ENCODE measurements at places on chromosomes 12 and 14.

DNA sequence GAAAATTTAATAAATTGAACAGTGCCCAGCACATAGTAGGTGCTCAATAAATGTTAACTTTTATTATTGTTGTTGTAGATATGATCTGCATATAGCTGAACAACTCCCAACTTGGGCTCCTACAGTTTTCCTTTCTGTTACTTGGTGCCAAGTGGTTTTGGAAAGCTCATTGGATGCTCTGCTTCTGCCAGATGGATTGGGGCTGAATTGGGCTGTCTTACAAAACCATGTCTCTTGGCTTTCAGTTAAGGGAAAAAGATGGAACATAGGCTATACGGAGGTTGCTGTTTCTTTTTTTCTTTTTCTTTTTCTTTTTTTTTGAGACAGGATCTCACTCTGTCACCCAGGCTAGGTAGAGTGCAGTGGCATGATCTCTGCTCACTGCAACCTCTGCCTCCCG is 140.7 kb upstream of the PWP1 start:
- no peak for DNase-seq

DNA sequence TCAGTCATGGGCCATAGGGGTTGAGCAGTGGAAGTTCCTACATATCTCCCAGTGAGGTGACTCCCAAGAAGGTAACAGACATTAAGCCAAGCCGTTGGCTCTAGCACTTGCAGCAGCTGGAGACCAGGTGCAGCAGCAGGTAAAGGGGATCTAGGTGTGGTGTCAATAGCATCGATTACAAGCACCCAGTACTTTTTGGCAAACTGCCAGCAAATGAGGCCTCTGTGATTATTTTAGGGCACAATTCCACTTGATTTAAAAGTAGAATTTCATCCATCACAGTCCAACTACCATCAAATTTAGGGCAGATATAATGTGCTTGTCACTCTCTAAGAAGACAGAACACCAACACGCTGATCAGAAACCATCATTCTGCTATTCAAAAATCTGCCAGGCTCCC is 224.1 kb upstream of the EGLN3 start:
- no peak for DNase-seq

DNA sequence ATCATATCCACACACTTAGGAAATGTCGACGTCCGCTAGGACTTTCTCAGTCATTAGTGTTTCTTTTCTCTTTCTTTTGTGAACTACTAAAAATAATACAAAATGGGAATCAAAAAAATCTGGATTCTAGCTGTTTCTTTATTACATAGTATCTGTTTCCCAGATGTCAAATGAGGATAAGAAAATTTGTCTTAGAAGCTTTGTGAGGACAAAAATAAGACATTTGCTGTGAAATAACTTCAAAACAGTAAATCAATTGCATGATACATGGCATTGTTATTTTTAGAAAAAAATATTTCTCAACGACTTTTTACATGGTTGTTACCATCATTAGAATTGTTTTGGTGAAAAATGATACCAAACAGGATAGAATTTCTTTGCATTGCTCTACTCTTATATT is 71.4 kb upstream of the IFNG-AS1 start:
- no peak for DNase-seq

DNA sequence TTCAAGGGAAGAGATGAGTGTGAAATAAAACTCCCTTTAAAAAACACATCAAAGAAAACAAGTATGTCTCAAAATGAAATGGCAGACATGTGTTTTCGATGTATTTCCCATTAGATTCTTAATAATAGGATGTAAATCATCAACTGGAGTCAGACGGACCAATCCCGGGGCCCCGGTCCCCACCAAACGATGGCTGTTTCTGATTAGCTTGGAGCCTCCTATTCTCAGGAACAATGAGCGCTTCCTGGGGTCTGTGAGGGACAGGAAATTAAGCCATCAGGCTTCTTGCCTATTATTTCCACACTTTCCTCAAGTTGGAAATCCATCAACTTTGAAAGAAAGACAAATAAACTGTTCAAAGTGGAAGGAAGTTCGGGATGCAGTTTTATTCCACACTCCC is 179.4 kb downstream of the EFCAB11 start:
- DNase-seq, result no peak

DNA sequence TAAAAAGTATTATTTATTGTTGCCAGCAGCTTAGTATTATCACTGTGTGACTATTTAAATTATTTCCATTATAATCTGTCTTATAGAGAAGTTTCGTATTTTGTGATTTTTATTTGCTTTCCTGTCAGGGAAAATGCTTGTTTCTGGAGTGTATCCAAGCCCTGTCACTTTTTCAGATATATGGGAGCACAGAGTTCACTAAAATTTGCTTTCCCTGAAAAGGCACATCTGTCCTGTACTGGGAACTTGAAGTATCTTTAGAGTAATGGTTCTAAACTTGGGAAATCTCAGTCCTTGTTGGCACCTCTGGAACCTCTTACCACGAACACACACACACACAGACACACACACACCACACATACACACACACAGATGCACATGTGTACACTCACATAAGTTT is 39.3 kb upstream of the SSTR1 start:
- DNase-seq, result no peak

- no peak for DNase-seq
Observed at GRCh38 chr12:15726027-15726877, 62.9 kb downstream of the EPS8 start.

GRCh38 chr12:53224897-53225634 is 6.9 kb downstream of the RARG start:
- no peak for DNase-seq

DNA sequence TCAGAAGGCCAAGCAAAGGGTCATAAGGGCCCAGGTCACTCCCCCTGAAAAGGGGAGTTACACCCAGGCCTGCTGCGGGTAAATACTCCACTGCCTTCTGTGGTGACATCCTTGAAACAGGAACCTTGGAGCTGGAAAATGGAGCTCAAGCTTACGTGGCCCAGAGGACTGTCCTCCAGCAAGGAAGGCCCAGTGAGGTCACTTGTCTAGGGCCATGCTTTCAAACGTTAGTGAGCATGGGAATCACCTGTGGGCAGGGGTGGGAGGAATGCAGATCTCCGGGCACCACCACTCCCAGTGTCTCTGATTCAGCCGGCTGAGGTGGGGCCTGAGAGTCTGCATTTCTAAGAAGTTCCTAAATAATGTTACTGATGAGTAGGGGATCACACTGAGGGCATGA is 140.5 kb upstream of the CCND2 start:
- DNase-seq, result no peak

- no peak for DNase-seq
Observed at GRCh38 chr12:79326663-79327062, 364.1 kb downstream of the PAWR start.

- no peak for DNase-seq
Observed at GRCh38 chr12:121926874-121927706, 8.7 kb downstream of the CFAP251 start.

DNA sequence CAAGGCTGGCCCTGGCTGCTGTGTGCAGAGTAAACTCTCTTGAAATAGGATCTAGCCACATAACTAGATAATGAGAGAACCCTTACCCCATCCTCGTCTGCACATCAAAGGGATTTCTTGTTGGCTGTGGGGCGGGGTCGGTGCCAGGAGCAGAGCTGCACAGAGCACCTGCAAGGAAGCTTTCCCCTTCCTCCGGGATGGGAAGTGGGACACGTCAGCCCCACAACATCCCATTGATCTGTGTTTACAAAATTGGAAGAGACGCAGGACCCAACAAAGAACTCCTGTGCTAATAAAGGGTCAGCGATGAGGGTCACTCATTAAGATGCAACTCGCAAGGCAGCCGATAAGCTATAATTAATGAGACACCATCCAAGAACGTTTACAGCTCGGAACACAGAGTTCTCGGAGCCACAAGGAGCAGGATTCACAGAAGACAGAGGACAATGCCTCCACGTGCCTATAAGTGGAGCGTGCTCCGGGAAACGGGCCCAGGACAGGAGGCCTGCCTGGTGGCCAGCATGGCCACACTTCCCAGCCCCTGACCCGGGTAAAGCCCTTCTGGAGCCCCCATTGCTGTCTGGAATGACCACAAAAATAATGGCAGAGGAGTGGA is 171.5 kb downstream of the SLC15A4 start:
- no peak for DNase-seq

DNA sequence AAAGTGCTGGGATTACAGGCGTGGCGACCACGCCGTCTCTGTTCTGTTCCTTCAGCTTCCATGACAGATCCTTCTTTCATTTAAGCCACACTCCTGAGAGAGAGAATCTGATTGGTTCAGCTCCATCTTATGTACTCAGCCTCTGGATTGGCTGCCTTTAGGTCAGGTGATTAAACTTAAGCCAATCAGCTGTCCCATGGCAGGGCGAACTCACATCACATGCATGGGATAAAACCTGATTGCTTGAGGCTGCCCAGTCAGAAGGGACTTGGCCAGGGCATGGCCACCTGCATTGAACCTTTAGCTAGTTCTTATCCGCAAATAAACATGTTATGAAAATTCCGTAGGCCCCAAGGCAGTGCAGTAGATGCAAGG is 274.2 kb downstream of the SUDS3 start:
- DNase-seq, result no peak

GRCh38 chr14:85471744-85472143 is 58.2 kb upstream of the FLRT2 start:
- no peak for DNase-seq

GRCh38 chr12:92295523-92295922 is 149.9 kb upstream of the BTG1 start:
- DNase-seq, result no peak

- no peak for DNase-seq
Observed at GRCh38 chr14:76309572-76310162, 66.3 kb upstream of the ESRRB start.

- no peak for DNase-seq
Observed at GRCh38 chr14:54665946-54666345, 99.0 kb downstream of the SAMD4A start.

DNA sequence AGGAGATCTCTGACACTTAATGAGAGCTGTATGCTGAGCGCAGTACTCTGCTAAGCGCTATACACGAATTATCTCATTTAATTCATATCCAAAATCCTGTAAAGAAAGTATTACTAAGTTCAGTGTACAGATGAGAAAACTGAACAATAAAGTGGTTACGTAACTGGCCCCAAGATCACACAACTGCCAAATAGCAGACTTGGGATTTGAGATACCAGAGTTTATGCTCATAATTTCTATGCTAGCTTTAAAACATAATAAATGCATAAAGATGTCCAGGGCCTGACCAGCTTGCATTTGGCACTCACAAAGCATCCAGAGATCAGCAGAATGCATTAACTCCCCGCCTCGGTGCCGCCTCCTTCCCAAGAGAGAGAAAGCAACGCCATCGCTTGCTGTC is 83.2 kb upstream of the PWP1 start:
- no peak for DNase-seq

DNA sequence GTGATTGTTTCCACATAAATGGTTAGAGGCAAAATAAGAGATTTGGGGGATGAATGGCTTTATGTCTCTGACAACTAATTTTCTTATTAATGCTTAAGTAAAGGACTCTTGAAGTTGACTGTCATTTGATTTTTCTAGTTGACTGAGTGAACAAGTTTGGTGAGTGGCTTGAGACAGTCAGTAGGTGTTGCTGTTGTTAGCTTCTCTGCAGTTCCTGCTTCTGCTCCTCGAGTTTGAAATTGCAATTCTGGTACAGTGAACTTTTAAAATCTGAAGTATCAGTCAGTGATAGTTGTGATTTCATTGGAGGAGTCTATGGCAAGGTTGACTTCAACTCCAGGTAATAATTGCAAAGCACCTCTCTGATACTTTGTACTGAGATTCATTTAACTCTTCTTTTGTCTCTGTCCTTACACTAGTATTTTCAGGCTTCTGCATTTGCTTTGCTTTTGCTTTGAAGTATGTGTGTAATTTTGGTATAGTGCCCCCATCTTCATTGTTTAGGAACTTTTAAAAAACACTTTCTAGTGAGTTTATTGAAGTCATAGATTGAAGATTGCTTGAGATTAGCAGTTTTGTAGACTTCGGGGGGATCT is 415.5 kb downstream of the PCNX1 start:
- no peak for DNase-seq

Data from HEK293T (cell line).